ENCODE measurements at places on chromosomes 3 and 15. TPM values are rescaled to one million over a fixed set of nuclear protein-coding genes. Genes with fewer than 3 reads are reported as not detected.

BLM gene
- 7.5 TPM for total RNA-seq

DNA sequence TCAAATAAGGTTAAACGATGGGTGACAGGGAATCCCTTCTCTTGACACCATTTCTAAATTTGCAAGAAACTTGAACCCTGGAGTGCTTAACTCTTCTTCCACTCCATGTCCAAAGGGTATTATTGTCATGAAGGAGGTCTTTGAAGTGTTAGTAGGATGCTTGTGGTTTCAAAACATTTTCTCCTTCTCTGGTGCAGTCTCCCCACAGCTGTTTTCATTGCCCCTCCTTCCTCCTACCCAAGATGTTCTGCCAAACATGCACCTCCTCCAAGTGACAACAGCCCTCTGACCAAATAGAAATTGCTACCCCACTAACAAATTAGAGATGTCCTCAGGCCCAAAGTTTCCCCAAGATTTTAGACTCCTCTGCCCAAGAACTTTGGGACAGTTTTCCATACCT is 151.4 kb downstream of the POLR2M start:
- DNase-seq = no peak

GRCh38 chr3:191563722-191564121 is 102.8 kb downstream of the PYDC2 start:
- DNase-seq = no peak

DNA sequence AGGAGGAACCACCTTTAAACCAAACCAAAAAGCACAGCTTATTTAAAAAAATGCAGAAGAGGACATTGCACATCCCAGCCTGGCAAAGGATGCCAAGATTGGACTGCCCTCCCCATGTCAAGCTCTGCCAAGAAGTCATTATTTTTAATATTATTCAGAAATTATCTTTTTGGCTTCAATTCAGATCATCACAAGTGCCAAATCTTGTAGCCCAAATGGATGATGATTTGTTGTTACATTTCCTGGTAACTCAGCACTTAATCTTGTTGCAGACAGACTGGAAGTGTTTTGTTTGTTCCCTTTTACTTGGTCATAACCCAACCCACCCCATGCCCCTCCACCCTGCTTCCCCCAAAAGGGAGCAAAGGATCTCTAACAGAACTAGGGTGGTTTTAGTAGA is 28.1 kb upstream of the LXN start:
- DNase-seq = no peak
